ENCODE measurements at places on chromosomes 13 and 19. TPM values are rescaled to one million over a fixed set of nuclear protein-coding genes. Genes with fewer than 3 reads are reported as not detected.
A peak's percentile ranks its signal among the peaks of the same experiment; 100 is the strongest.

KCNN4 gene
- 0.77 TPM for total RNA-seq

ERICH4 gene
- total RNA-seq: not detected

DNA sequence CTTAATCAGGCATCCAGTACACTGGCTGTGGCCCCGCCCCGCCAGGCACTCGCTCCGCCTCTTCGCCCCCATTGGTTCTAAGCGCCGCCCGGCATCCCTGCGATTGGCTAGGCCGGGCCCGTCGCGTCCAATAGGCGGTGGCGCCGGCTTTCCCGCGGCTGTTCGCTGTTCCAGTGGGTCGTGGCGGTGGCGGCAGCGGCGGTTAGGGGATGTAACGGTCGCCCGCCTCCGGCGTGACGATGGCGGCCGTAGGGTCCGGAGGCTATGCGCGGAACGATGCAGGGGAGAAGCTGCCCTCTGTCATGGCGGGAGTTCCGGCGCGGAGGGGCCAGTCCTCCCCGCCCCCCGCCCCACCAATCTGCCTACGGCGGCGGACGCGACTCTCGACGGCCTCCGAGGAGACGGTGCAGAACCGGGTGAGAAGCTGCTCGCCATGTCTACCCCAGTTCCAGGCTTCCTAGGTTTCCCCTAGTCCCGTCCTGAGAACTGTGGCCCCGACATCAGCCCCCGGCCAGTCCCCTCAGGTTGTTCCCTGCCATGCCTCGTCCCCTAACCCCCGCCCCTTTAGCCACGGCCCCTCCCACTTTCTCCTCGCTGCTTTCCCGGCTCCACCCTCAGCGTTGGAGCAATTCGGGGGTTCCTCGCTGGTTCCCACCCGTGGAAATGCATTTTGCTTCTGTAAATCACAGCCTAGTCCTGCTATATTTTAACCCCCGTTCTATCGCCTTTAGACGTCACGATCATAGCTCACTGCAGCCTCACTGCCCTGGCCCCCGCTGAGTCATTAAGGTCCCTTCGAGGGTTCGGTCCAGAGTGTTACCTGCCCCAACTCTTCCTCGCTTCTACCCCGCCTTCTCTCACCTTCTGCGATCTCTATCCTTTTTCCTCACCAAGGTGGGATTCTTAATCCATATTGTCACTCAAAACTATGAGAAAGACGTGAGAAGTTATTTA is at the start of gene WDR62:
Gene WDR62 (plus strand): TSS at position 165 of the 954 bp plus-strand sequence. CDS start 75 bp downstream, at position 240.
- H3K4me1 ChIP-seq: no peaks in the 10 kb centered on the region
- no peaks in the 10 kb centered on the region for H3K36me3 ChIP-seq
- peak; percentile 49 for DNase-seq
- peak within 1 kb of the TSS; percentile 54 for H3K4me3 ChIP-seq

ZNF333 gene
- 33.0 TPM for total RNA-seq

DNA sequence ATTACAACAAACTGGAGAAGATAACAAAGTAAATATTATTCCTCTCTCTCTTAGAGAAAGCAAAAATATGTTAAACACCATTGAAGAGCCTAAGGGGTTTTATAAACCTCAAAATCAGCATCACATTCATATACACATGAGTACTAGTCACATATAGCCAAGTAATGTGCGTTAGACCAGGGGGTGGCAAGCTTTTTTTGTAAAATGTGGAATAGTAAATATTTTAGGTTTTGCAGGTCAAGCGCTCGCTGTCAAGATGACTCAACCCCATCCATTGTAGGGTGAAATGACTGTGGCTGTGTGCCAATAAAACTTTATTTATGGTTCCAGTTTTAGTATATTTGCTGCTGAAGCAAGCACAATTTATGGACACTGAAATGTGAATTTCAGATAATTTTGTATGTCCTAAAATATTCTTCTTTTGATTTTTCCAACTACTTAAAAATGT is 21.7 kb downstream of the RFX2 start:
- peaks cover 4% of the 10 kb centered on the region for H3K4me1 ChIP-seq
- H3K36me3 ChIP-seq: no peaks in the 10 kb centered on the region
- H3K27me3 ChIP-seq: no peaks in the 10 kb centered on the region
- H3K27ac ChIP-seq: peak overlapping the region; percentile 84

DNA sequence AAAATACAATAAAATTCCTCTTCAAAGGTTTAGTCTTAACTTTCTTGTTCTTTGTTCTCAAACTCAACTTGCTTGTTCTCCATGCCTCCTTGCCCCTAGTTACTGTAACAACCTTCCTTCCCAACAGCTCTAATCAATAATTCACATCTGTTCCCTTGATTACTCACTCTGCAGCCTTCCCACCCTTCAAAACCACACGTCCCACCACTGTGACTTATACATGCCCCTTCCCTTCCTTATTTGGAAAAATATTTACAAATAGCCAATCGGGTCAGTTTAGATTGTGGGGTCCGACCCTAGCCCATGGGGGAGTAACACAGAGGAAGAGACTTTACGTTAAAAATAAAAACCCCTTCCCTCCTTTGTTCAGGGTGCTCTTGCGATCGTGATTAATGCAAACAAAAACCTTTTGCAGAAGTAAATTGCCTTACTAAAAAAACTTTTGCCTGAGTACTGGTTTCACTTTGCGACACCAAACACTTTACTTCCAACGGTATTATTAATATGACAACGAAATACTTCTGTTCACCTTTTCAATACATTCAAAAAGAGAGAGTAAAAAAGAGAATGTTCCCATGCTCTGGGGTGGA is 512 bp upstream of the ZNF93 start:
- H3K36me3 ChIP-seq: no peaks in the 10 kb centered on the region
- H3K4me1 ChIP-seq: no peaks in the 10 kb centered on the region
- peak overlapping the region; percentile 70 for H3K4me3 ChIP-seq
- no peaks in the 10 kb centered on the region for H3K27me3 ChIP-seq

PRSS57 gene
- total RNA-seq: not detected

FREM2 gene
- under 0.01 TPM for total RNA-seq

CD320 gene
- 34.8 TPM for total RNA-seq

DNA sequence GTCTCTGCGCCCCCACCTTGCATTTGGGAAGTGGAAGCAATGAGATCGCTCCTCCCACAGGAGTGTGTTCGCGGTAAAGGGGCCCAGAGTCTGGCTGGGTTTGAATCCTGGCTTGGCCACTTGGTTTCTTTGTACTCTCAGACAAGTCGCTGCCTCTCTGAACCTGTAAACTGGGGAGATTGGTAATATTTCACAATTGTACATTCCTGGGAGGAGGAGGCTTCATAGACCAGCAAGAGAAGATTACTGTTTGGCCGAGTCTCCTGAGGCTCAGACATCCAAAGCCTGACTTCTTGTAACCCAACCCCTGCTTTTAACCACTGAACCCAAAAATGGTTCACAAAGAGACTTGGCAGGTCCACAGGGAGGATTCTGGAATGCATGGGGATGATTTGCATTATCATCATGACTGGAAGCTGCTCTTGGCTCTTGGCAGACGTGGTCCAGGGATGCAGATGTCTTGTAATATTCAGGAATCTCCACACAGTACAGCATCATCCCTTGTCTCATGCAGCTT is 13.6 kb upstream of the STRN4 start:
- peak; percentile 65 for DNase-seq
- H3K4me1 ChIP-seq: no peaks in the 10 kb centered on the region
- H3K27ac ChIP-seq: peak overlapping the region; percentile 46
- H3K36me3 ChIP-seq: no peaks in the 10 kb centered on the region

TRPC4 gene
- 12.5 TPM for total RNA-seq

ZNF534 gene
- 0.29 TPM for total RNA-seq

- H3K27ac ChIP-seq: no peak overlapping the region
- DNase-seq: no peak
- no peaks in the 10 kb centered on the region for H3K27me3 ChIP-seq
- H3K4me3 ChIP-seq: no peak overlapping the region
- no peaks in the 10 kb centered on the region for H3K36me3 ChIP-seq
Measured at GRCh38 chr19:56253737-56254136, 18.8 kb upstream of the EDDM13 start.

Data from uterus (tissue), 4 donors.